ENCODE measurements at places on chromosomes 7 and 10.

- peak; percentile 21 for DNase-seq
Observed at GRCh38 chr10:124172181-124172916, 79.0 kb upstream of the CHST15 start.

DNA sequence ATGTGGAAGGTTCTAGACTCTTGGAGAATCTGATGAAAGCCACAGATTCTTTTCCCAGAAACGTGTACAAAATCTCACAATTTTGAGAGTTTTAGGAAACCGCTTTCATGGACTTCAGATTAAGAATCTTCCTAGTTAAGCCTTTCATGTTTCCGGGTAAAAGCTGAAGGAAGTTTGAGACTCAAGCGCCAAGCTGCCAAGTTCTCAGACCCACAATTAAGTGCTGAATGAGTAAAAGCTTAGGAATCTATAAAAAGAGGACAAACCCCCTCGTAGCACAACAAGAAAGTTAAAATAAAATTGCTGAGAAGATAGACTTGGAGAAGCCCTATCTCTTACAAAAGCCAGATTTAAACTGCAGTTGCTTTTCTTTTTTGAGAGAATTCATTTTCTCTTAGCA lies 99.6 kb downstream of the ST8SIA6 start:
- DNase-seq, result no peak

DNA sequence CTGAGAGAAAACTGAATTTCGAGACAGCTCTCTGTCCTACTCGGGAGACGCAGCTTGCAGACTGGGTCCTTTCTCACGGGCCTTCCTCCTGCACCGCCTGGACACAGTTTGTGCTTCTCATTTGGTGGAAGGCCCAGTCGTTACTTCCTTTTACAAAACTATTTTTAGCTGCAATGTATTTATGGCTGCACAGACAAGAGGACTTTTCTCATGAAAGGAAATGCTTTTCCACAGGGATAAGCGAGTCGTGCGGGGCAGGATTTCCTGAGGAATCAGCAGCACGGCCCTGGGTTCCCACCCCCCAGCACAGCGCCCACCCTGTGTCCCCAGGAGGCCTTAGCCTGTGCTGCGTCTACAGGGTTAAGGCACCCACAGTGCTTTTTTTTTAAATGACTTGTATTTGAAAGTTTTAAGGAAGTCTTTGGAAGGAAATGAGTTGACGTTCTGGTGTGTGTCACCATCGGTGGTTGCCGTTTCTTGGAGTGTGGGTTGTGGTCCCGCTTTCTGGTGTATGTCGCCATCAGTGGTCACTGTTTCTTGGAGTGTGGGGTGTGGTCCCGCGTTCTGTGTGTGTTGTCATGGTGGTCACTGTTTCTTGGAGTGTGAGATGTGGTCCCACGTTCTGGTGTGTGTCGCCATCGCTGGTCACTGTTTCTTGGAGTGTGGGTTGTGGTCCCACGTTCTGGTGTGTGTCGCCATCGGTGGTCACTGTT lies 50.9 kb downstream of the INPP5A start:
- peak; percentile 30 for DNase-seq

GRCh38 chr7:151008511-151009323 lies 15.6 kb downstream of the ATG9B start:
- peak; percentile 97 for DNase-seq

DNA sequence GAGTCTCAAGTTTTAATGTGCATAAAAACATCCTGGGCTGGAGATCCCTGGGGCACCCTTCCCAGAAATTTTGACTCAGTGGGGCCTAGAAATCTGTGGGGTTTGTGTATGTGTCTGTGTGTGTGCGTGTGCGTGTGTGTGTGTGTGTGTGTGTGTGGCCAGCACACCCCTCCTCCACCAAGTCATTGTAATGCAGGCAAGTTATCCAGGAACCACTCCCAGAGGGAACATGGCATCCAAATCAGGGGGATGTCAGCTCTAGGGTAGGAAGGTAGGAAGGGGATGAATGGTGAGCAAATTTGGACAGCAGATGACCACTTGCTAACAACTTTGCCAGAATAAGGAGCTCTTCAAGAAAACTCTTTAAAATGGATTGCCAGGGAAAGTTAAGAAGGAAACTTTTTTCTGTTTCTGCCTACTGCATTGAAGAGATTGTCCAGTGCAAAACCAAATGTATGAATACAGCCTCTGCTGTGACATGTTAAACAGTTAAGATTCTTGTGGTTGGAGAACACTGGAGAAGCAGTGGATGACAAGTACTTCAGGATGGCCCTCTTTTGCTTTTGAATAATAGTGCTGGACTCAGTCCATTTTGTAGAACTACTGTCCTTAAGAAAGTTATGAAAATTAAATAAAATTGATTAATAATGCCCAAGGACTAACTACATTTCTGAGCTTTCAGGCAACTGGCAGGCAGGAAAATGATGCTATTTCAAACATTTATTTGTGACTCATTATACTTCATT lies 12.3 kb downstream of the STAMBPL1 start:
- peak; percentile 21 for DNase-seq

DNA sequence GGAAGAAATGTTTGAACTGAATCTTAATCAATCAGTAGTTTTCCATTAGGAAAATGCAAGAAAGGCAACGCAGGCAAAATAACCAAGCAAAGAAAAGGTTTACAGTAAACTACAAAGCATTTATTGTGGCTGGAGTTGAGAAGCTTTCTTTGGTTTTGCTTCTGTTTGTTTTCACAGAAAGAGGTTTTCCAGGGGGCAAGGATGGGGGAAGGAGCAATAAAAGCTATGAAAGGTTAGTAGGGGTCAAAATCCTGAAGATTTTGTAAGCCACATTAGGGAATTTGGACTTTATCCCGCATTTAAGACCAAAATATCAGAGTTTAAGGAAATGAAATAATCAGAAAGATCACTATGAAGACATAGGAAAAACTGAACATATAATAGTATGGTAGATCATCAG lies 51.1 kb downstream of the NT5C2 start:
- no peak for DNase-seq

GRCh38 chr10:29765330-29765729 lies 130.6 kb upstream of the SVIL start:
- no peak for DNase-seq

Data from H7 (cell line).